Activated T-cell treated with anti-CD3 and anti-CD28 coated beads, Interleukin-2, amount 50 U/mL, for 48 hours (primary cell): ENCODE measurements at places on chromosomes 7 and 10.

GRCh38 chr10:80633910-80634309 lies 96.2 kb downstream of the SH2D4B start:
- no peak for DNase-seq

DNA sequence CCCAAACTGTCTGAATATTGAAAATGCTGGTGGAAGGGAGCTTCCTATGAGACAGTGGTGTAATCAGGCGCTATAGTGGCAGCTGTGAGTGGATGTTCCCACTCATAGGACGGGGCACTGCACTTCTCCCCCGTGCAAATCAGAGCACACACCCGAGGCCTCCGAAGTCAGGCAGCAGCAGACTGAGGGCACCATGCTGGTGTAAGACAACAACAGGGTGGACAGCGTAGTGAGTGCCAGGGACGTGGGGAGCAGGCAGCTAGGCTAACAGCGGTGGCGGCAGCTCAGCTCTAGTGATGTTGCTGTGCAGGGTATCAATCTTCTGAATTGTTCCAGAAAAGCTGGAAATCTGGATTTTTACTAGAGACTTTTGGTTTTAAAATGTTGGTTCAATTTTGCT lies 19.2 kb downstream of the C10orf53 start:
- no peak for DNase-seq

- no peak for DNase-seq
Observed at GRCh38 chr7:47953822-47954221, 5.6 kb upstream of the PKD1L1 start.

DNA sequence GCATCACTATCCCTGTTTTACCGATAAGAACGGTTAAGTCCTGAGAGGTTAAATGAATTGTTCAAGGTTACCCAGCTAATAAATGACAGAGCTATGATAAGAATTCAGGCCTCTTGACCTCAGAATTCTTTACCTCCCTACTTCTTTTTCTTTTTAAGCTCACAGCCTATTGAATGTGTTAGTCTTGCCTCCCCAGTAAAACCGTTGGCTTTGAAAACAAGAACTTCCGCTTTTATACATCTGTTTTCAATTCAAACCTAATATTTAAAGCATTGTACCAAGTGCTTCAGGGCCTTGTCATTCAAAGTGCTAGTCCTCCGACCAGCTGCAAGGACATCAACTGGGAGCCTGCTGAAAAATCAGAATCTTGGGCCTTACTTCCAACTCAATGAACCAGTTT lies 15.6 kb downstream of the SEC31B start:
- DNase-seq, result no peak

GRCh38 chr7:103573479-103574058 lies 127.6 kb upstream of the SLC26A5 start:
- no peak for DNase-seq

GRCh38 chr7:25424113-25424512 lies 195.8 kb upstream of the NPVF start:
- DNase-seq, result no peak

GRCh38 chr10:126687121-126687606 lies 16.7 kb upstream of the C10orf90 start:
- no peak for DNase-seq
